ENCODE measurements at places on chromosomes 4 and X.
A peak's percentile ranks its signal among the peaks of the same experiment; 100 is the strongest.

GRCh38 chr4:62407534-62407933, 1207.4 kb downstream of the ADGRL3 start:
- DNase-seq, result no peak
- no peak overlapping the region for H3K27ac ChIP-seq
- H3K4me3 ChIP-seq, result no peak overlapping the region
- H3K36me3 ChIP-seq, result no peaks in the 10 kb centered on the region
- H3K27me3 ChIP-seq, result no peaks in the 10 kb centered on the region
- no peaks in the 10 kb centered on the region for H3K4me1 ChIP-seq

- no peaks in the 10 kb centered on the region for H3K27me3 ChIP-seq
- no peak for DNase-seq
- no peak overlapping the region for H3K27ac ChIP-seq
- H3K4me1 ChIP-seq, result peaks cover 12% of the 10 kb centered on the region
- no peak overlapping the region for H3K4me3 ChIP-seq
These were observed 44.9 kb upstream of the STIM2 start for GRCh38 chr4:26815706-26816105.

- no peak overlapping the region for H3K27ac ChIP-seq
- no peaks in the 10 kb centered on the region for H3K4me1 ChIP-seq
These were observed 804.7 kb upstream of the NDST4 start for GRCh38 chr4:115918149-115918548.

GRCh38 chr4:38581426-38582106, 82.4 kb upstream of the KLF3 start:
- H3K27ac ChIP-seq, result no peak overlapping the region
- no peaks in the 10 kb centered on the region for H3K36me3 ChIP-seq
- H3K4me3 ChIP-seq, result no peak overlapping the region

DNA sequence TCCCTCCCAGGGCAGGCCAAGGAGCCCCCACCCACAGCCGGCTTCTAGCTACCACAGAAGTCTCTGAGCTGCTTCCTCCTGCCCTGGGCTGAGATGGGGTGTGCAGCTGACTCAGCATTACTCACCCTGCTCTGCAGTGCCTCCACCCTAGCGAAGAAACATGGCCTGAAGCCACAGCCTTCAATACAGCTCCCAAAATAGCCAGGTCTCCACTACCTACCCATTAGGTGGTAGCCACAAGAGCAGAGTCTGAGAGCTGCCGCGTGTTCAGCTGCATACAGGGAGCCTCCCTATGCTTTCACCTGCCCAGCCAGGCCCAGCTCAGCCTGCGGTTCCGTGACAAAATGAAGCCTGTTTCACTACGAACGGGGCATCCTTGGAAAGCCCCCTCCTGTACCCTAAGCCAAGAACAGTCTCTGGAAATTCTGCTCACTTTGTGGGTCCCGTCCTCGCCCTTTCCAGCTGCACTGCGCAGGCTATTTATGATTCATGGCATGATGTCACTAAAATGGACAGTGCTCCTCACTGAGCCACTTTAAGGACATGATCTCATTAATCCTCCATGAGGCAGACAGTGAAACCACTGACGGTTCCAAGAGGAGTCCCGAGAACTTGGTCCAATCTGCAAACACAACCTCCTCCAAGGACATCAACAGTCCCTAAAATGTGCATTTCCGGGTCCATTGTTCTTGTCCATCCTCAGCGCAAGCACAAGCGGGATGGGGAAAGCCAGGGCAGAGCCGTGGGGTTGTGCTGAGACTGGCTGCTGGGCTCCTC, 20.2 kb downstream of the WDR1 start:
- peaks cover 81% of the 10 kb centered on the region for H3K4me1 ChIP-seq
- peaks cover 56% of the 10 kb centered on the region for H3K36me3 ChIP-seq
- H3K27ac ChIP-seq, result peak overlapping the region; percentile 78
- DNase-seq, result peak; percentile 72
- no peaks in the 10 kb centered on the region for H3K27me3 ChIP-seq
- no peak overlapping the region for H3K4me3 ChIP-seq

- DNase-seq, result no peak
- no peak overlapping the region for H3K4me3 ChIP-seq
- no peaks in the 10 kb centered on the region for H3K27me3 ChIP-seq
- no peaks in the 10 kb centered on the region for H3K36me3 ChIP-seq
- no peak overlapping the region for H3K27ac ChIP-seq
These were observed 34.5 kb upstream of the ALG13 start for GRCh38 chrX:111646515-111646914.

DNA sequence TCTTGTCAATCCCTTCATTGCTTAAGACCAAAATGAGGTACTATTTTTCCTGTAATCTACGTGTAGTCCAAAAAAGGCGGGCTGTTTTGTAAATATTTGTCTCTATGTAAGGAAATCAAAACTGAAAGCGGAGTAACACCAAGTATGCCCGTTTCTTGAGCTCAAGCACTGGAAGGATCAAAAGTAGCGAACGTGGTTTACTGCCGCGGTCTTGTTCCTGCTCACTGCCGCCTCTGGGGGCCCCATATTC, 71.5 kb downstream of the AFF1 start:
- no peaks in the 10 kb centered on the region for H3K36me3 ChIP-seq
- H3K4me3 ChIP-seq, result peak overlapping the region; percentile 91
- DNase-seq, result no peak
- H3K4me1 ChIP-seq, result peaks cover 13% of the 10 kb centered on the region

GRCh38 chr4:140308366-140309123, 64.9 kb upstream of the SCOC start:
- no peaks in the 10 kb centered on the region for H3K36me3 ChIP-seq
- H3K27ac ChIP-seq, result no peak overlapping the region
- no peak for DNase-seq
- H3K4me3 ChIP-seq, result no peak overlapping the region

DNA sequence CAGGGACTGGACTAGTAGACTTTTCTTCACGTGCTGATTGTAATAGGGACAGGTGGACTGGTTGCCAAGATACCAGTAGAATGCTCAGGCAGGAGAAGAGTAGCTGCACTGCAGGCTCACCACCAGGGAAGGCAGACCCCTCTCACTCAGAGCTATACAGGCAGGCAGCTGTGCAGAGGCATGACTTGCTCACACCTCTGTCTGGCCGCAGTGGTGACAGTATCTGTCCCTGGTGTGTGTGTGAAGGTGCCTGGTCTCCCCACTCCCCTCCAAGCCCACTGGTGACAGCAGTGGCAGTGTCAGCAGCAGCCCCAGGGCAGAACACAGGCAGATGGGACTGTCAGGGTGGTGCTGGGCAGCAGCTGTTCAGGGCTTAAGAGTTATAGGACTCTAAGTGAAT, 140.7 kb downstream of the RPS6KA6 start:
- no peak overlapping the region for H3K4me3 ChIP-seq
- no peak for DNase-seq
- no peaks in the 10 kb centered on the region for H3K27me3 ChIP-seq
- no peaks in the 10 kb centered on the region for H3K4me1 ChIP-seq

- no peaks in the 10 kb centered on the region for H3K36me3 ChIP-seq
- DNase-seq, result no peak
- H3K4me3 ChIP-seq, result no peak overlapping the region
- no peaks in the 10 kb centered on the region for H3K4me1 ChIP-seq
- no peaks in the 10 kb centered on the region for H3K27me3 ChIP-seq
- no peak overlapping the region for H3K27ac ChIP-seq
These were observed 1235.3 kb downstream of the FSTL5 start for GRCh38 chr4:160928482-160928881.

DNA sequence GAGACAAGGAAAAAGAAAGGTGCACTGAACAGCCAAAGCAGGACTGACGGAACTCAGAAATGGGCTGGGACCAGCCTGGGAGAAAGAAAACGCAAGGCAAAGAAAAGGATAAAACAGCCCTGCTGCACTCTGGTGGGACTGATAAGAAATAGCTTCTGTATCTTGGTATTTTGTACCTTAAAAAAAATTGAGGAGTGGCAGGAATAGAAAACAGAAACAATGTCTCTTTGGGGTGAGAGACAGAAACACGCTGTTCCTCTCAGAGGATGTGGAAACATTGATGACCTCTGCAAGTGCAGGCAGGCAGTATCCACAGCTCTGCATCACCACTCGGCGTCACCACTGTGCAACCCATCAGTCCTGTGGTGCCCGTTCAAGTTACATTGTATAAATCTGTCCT, 152.5 kb upstream of the SPRY1 start:
- H3K27ac ChIP-seq, result no peak overlapping the region
- no peak for DNase-seq
- no peak overlapping the region for H3K4me3 ChIP-seq
- H3K36me3 ChIP-seq, result no peaks in the 10 kb centered on the region
- no peaks in the 10 kb centered on the region for H3K4me1 ChIP-seq
- H3K27me3 ChIP-seq, result no peaks in the 10 kb centered on the region

DNA sequence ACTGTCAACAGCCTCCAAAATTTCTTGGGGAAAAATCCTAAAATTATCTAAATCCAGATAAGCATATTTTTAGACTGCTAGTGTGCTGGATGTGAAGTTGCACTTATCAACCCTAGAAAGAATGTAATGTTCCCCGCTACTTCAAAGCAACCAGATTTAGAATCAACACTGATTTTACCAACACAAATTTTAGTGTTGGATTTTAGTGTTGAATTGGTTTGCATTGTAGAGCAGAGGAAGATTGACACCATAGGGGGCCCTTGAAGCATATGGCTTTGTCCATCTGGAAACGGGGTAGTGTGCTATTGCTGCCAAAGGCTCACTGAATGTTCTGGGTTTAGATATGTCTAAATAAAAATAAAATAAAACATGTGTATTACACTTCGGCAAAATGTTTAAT, 126.3 kb upstream of the EMCN start:
- no peaks in the 10 kb centered on the region for H3K36me3 ChIP-seq
- no peaks in the 10 kb centered on the region for H3K4me1 ChIP-seq
- no peak for DNase-seq
- H3K4me3 ChIP-seq, result no peak overlapping the region
- no peak overlapping the region for H3K27ac ChIP-seq

DNA sequence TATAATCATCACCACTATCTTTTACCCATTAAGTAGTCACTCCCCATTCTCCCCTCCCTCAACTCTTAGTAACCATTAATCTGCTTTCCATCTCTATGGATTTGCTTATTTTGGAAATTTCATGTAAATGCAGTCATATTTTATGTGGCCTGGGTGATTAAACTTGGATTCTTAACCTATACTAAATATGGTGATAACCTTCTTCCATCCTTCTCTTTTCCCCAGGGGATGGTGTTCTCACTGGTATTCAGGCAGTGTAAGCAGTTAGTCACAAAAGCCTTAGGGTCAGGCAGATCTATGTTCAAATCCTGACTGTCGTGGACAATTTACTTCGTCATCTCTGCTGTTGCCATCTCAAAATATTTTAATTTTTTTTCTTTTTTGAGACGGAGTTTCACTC, 29.6 kb downstream of the RAB40AL start:
- DNase-seq, result no peak
- H3K27me3 ChIP-seq, result no peaks in the 10 kb centered on the region
- H3K4me1 ChIP-seq, result no peaks in the 10 kb centered on the region
- no peaks in the 10 kb centered on the region for H3K36me3 ChIP-seq
- H3K4me3 ChIP-seq, result no peak overlapping the region
- H3K27ac ChIP-seq, result no peak overlapping the region

DNA sequence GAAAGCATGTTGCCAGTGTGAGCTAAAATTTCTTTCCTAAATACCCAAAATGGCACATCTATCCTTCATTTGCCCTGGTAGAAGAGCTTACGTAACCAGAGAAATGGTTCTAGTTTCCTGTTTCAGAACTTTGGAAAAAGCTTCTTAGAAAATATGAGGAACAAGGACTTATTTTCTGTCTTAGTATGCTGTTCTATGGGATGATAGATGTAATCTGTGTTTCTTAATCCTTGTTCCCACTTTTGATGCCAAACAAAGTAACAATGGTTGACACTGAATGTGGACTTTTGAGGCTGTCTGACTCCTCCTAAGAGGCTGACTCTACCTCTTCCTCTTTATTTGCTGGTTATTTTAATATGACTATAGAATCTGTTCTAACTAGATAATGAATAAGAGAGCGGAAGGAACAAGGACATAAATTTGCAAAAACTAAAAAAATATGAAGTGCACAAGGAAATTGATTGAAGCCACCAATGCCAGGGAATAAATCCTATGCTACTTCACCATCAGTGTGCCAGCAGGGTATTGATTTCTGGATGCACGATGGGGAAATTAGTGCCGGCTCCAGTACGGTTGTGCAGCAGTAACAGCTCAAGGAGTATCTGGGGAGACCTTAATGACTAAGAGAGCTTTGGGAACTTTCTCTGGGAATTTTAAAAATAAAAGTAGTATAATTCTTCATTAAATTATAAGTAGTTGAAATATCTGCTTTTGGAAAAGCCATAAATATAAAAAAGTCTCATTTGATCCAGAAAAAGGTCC, 39.4 kb upstream of the TET2 start:
- H3K27me3 ChIP-seq, result no peaks in the 10 kb centered on the region
- H3K27ac ChIP-seq, result no peak overlapping the region
- no peak overlapping the region for H3K4me3 ChIP-seq

GRCh38 chr4:68079928-68080327, 49.7 kb downstream of the TMPRSS11F start:
- no peak for DNase-seq
- no peak overlapping the region for H3K27ac ChIP-seq
- no peaks in the 10 kb centered on the region for H3K36me3 ChIP-seq
- no peaks in the 10 kb centered on the region for H3K27me3 ChIP-seq
- H3K4me3 ChIP-seq, result no peak overlapping the region

GRCh38 chr4:80362578-80363181, 27.1 kb downstream of the CFAP299 start:
- no peaks in the 10 kb centered on the region for H3K36me3 ChIP-seq
- H3K27me3 ChIP-seq, result peaks cover 3% of the 10 kb centered on the region
- H3K4me3 ChIP-seq, result no peak overlapping the region
- DNase-seq, result peak; percentile 11
- no peak overlapping the region for H3K27ac ChIP-seq

GRCh38 chr4:173332021-173332487, 2.1 kb downstream of the HMGB2 start:
- peak overlapping the region; percentile 98 for H3K4me3 ChIP-seq
- DNase-seq, result no peak
- no peaks in the 10 kb centered on the region for H3K36me3 ChIP-seq
- peaks cover 6% of the 10 kb centered on the region for H3K4me1 ChIP-seq
- H3K27ac ChIP-seq, result peak overlapping the region; percentile 88
- no peaks in the 10 kb centered on the region for H3K27me3 ChIP-seq

DNA sequence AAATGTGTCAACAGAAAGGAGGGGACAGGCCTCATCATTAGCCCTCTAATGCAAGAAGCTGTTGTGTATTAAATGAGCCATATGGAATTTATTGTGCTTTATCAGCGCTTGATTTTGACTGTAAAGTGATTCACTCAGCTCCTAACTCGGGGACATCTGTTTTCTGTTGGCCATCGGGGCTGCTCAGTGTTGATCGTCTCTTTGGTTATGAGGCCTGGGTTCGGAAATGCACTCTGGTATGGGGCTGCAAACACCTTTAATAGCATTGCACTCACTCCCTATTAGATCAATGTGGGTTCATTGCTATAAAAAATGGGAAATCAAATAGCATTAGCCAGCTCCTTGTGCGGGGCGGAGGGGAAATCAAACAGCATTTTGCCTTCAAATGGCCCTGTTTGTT, 6.4 kb downstream of the ARX start:
- DNase-seq, result no peak
- H3K4me1 ChIP-seq, result no peaks in the 10 kb centered on the region
- no peaks in the 10 kb centered on the region for H3K36me3 ChIP-seq
- H3K4me3 ChIP-seq, result no peak overlapping the region
- H3K27me3 ChIP-seq, result peaks cover 30% of the 10 kb centered on the region
- no peak overlapping the region for H3K27ac ChIP-seq
